Right ventricle myocardium inferior (tissue), 1 donor: ENCODE measurements at places on chromosomes 7 and 10. TPM values are rescaled to one million over a fixed set of nuclear protein-coding genes. Genes with fewer than 3 reads are reported as not detected.

The VSTM4 gene
- 21.8 TPM for total RNA-seq

The SPDYE2 gene
- not detected for total RNA-seq

The GPNMB gene
- 234 TPM for total RNA-seq

The ABCC2 gene
- total RNA-seq, result 0.05 TPM

The NME8 gene
- not detected for total RNA-seq

The COL13A1 gene
- 1.0 TPM for total RNA-seq

The NODAL gene
- total RNA-seq, result not detected
